Non-pigmented ciliary epithelial cell (primary cell): ENCODE measurements at places on chromosomes 3 and 15.

GRCh38 chr3:142228964-142229363, 3.6 kb upstream of the GK5 start:
- DNase-seq, result no peak

DNA sequence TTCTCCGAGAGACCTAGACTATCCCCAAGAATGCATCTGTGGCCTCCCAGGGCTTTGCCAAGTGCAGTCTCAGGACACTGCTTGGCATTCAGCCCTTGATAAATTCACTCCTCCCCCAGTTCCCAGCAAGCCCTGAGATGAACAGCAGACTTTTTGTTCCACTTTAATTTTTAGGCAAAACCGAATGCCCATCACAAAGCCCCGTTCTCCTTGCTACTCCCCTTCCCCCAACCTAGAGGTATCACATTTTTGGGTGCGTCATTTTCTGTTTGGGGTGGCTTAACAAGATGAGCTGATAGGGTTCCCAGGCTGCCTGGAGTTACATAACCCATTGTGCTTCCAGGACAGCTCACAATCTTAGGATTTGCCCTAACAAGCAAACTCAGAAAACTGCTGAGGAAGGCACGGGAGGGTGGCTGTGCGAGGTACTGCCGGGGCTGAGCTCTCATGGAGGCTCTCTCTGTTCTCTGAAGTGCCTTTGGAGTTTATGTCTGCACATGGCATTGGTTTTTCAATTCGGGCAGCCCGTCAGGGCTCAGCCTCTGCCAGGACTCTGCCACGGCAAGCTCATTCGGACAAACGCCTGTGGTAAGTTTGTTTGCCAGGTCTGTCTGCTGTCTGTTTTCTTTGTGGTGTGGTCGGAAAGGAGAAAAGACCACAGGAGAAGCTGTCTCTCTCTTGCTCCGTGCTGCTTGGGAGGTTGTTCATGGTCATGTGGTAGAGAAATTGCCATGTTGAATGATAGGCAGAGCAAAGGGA, at the start of gene TRAK1:
TSS of gene TRAK1 (plus strand) at position 385 of the 759 bp plus-strand sequence. CDS start at position 498, 113 bp downstream.
- no peak for DNase-seq

GRCh38 chr3:105747060-105747541, 121.7 kb downstream of the CBLB start:
- peak; percentile 23 for DNase-seq

DNA sequence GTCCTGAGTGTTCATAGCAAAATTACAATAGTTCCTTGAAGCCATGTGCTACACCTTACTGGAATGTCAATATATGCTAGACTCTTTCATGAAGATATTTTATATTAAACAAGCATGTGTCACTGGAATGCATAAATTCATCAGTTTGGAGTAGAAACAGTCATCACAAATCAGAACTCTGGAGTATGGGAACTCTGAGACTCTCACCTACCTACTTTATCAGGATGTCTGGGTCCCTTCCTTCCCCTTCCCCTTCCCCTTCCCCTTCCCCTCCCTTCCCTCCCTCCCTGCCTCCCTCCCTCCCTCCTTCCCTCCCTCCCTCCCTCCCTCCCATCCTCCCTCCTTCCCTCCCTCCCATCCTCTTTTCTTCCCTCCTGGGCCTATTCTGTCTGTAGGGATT, 144.7 kb upstream of the PEX5L start:
- DNase-seq, result no peak

DNA sequence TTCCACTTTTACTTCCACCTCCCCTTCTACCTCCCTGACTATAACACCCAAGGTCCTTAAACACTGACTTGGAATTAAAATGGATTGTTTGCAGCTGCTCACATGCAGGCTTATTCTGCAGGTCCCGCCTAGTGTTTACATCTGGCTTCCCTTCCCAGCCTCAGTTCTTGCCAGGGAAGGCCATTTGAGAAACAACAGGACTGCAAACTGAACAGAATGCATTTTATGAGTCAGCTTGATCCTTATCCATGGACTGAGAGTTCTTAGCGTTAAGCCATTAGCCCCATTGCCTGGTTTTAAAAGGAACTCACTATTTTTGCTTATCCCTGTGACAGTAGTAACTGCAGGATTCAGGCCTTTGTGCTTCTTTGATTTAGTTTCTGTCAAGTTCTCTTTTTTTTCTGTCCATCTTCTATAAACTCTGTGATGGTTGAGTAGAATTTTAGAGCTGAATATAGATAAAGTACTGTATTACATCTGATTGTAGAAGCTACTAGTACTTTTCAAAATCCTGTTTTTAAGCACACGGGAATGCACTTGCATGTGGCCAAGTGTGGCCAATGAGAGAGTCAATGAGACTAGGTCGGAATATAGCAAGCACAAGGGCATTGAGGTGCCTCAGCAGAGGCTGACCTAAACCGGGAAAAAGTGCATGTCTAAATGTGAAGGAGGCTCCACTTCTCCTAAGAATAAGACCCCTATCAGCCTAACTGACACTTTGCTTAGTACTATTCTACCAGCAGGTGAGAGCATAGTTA, 106.4 kb downstream of the TUSC7 start:
- DNase-seq, result no peak

DNA sequence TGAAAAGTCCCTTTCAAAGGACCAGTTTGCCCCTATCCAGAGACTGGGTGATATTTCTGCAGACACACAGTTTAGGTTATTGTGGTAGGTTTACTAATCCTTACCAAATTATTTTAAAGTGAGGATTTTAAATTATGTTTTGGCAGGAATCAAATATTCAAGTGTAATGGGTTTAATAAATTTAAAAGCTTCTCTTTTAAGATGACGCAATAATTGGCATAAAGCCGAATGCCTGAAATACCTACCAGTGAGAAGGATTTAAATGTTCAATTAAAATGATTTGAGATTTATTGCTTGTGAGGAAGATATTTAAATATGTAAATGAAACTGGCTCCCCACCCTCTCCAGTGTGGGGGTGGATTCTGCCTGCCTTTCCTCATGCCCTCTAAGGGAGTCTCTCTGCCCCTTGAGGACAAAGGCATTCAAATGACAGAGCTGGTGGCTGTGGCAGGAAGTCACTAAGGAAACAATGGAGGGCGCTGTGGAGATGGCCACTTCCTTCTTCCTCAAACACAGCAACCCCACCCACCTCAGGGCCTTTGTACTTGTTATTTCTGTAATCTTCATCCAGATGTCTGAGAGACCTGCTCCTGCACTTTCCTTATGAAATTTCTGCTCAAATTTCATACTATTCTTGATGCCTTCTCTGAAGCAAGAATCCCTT, 131.7 kb downstream of the TNIK start:
- no peak for DNase-seq

GRCh38 chr3:154981664-154982063, 98.5 kb upstream of the MME start:
- DNase-seq, result no peak

- DNase-seq, result no peak
Observed at GRCh38 chr3:146780251-146780650, 175.1 kb upstream of the PLSCR5 start.

DNA sequence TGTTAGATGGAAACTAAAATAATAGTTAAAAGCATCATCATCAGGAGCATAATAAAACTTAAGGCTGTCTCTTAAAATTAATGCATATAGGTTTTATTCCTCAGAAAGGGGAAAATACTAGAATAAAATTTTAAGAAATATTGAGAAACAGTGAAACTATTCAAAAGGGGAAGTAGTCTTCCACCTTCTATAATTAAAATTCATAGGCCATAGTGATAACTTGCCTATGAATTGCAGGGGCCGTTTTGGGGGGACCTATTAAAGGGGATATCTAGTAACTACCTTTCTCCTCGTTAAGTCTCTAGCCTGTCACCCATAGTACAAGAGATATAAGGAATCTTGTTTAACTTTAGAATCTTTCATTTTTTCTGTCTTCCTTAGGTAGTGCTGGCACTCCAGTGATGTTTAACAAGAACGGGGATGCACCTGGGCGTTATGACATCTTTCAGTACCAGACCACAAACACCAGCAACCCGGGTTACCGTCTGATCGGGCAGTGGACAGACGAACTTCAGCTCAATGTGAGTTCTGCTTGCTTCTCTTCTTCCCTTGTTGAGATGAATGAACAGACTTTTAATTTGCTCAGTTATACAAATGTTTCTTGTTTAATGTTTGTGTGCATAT, 600.4 kb downstream of the GRM7 start:
- DNase-seq, result no peak
